Fibroblast of lung (primary cell): ENCODE measurements at places on chromosomes 3 and 15.

GRCh38 chr15:96321639-96322535 lies 8.6 kb upstream of the NR2F2 start:
- DNase-seq = peak; percentile 69

DNA sequence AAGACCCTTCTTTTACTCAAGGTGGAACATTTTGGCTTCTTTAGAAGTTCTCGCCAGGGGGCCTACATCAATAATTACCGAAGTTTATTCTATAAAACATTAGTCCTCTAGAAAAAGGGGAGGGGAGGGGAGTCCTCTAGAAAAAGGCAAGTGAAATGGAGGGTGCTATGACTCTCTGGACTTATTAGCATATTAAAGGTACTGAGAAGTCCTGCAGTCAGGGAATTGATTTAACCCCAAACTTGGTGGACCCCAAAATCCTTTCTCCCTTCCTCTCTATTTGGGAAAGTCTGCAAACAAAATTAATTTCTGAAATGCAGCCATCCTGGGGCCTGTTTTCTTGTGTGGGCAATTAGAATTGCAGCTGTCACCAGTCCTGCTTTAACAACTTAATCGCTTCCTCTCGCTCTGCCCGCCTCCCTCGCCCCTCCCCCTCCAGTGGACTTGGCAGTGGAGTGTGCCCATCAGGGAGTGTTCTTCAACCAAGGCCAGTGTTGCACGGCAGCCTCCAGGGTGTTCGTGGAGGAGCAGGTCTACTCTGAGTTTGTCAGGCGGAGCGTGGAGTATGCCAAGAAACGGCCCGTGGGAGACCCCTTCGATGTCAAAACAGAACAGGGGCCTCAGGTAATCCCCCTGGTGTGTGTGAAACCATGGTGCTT lies 18.9 kb upstream of the LRRK1 start:
- no peak for DNase-seq

GRCh38 chr3:110391640-110392395 lies 679.8 kb upstream of the NECTIN3 start:
- DNase-seq = peak; percentile 58

- DNase-seq = no peak
Observed at GRCh38 chr3:69218079-69218478, 95.7 kb upstream of the LMOD3 start.

- no peak for DNase-seq
Observed at GRCh38 chr3:13563911-13564310, 15.0 kb downstream of the FBLN2 start.
